Stimulated activated CD4-positive, alpha-beta T cell treated with anti-CD3 and anti-CD28 coated beads, TNF-alpha, amount 100 ng/mL, for 4 hours (primary cell): ENCODE measurements at places on chromosomes 4 and X.

- no peak for DNase-seq
Measured at GRCh38 chrX:67604979-67605703, 61.3 kb downstream of the AR start.

DNA sequence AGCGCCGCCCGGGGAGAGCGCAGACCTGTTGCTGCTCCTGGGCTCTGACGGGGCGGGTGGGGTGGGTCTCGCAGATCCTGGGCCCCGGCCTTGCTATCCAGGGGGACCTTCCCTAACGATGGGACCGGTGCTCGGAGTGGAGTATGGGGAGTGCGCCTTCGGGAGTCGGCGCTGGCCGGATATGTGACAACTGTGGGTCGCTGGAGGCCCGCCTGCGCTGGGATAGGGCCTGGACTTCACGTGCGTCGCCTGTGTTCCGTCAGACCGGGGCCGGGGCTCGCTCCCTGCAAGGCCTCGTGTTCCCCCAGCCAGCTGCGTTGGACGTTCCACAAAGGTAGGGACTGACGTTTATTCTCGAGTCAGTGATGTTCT, 1.3 kb downstream of the TBL1X start:
- DNase-seq: no peak

- DNase-seq: no peak
Measured at GRCh38 chr4:48692897-48693296, 87.2 kb downstream of the FRYL start.

DNA sequence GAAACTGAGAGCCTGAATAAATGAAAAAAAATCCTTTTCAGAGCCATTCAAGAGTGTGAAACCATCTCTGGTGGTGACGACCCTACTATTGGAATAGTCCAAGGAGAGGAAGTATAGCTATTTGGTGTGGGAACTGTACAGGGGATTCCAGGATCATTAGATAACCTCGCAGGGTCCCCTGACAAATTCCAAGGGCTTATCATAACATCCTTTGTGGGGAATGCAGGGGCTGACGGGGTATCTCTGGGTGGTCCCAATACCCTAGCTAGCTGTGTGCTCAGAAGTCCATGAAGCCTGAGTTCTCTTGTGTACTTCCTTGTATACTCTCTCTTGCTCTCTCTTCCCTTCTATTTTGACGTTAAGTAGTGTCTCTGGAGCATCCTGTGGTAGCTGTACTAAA, 13.8 kb upstream of the PLAC1 start:
- no peak for DNase-seq

GRCh38 chrX:47960406-47960805, 43.4 kb downstream of the ZNF182 start:
- no peak for DNase-seq

GRCh38 chr4:125838924-125839323, 524.2 kb downstream of the FAT4 start:
- DNase-seq: no peak

DNA sequence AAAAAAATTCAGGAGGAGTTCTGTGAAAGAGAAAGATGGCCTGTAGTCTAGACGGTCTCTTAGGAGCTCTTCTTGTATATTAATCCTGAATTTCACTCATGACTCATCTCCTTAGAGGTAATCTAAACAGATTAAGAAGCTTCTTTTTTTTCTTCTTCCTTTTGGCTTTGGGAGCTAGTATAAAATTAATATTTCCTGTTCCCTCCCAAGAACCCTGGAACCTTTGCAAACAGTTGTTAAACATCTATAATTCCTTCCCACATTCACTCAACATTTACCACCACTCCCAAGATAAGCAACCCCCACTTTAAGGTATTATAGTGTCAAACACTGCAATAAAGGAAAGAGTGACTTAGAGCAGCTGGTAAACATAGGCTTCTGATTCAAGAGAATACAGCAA, 146.4 kb upstream of the EDNRA start:
- no peak for DNase-seq

DNA sequence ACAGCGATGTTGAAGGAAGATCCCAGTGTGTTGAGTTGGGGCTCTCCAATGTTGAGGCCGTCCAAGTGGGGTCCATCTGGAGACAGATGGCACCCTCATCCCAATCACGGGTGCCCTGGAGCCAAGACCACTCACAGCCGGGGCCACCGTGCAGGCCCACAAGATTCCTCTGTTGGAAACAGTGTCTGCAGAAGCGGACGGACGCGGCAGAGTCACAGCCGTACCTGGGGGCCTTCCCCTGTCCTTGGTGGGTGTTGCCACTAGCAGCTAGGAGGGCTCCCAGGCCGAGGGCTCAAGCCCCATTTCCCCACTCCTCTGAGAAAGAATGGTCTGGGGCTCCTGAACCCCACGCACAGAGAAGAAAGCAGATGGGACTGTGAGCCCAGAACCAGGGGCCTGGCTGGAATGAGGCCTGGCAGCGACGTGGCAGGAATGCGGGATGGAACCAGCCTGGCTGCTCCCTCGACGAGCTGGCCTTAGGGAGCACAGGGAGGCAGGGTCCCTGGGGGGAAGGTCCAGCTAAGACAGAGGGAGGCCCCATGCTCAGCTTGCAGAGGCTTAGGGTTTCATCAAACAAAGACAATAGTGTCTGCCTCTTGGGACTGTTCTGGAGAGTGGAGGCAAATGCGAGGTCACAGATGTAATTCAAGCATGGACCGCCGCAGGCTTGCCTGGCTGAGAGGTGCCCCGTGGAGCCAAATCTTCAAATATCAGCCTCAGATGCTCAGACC, 228.9 kb downstream of the AFAP1 start:
- DNase-seq: no peak

DNA sequence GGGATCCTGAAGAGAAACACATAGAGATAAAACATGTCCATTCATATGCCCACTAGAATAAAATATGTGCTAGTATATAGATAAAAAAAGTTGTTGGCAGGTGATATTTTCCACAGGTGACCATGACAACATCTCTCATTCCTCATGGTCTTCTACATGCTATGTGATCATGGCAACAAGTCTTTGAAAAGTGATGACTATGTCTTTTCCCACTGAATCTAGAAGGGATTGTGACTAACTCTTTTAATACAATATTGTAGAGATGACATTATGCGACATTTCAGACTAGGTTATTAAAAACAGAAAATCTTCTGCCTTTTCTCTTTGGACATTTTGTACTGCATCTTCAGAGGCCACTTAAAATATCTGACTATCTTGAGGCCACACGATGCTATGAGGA, 126.0 kb upstream of the GABRA2 start:
- no peak for DNase-seq

- no peak for DNase-seq
Measured at GRCh38 chr4:122712782-122713181, 19.7 kb upstream of the BBS12 start.

DNA sequence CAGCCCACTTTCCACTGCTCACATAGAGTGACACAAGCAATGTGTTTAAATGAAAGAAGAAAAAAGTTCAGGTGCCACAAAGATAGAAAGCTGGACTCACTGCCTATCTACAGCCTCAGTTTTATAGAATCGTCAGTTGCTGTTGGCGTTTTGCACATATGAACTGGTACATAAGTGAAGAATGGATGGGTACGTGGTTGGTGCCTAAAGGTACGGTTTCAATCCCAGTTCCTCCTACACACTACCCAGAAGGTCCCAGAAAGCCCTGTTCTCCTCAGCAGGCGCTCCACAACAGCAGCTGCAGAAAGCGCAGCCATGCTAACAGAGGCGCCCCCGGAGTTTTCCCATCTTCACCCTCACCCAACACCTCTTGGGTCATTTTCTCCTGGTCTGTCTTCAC, 23.6 kb downstream of the CHST7 start:
- DNase-seq: no peak

DNA sequence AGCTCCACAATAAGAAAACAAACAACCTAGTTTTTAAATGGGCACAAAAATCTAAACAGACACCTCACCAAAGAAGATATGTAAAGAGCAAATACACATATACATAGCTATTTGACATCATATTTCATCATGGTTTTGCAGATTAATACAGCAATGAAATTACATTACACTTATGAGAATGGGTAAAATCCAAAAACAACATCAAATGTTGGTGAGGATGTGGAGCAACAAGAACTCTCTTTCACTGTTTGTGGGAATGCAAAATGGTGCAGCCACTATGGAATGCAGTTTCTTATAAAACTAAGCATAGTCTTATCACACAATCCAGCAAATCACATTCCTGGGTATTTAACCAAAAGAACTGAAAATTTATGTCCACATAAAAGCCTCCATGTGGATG, 25.0 kb downstream of the TLR6 start:
- DNase-seq: no peak

DNA sequence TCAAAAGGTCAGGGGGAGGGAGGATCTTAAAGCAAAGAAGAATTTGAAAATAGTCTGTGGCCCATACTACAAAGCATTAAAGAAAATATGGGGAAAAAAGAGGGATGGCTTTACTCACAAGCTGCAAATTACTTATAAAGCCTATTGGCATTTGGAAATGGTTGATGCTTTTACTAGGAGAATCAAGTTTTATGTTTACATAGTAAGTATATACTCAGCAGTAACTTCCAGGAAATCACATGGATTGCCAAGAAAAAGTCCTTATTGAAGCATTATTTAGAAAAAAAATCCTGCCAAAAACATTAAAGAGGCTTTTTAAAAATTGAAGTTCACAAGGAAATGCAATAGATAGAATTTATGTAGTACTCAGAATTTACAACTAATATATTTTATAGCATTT, 8.4 kb upstream of the SH3RF1 start:
- DNase-seq: no peak

GRCh38 chrX:68697465-68698125, 50.1 kb downstream of the STARD8 start:
- DNase-seq: no peak

GRCh38 chrX:135416546-135416945, 5.2 kb upstream of the SMIM10L2A start:
- DNase-seq: no peak

- no peak for DNase-seq
Measured at GRCh38 chr4:31016322-31017061, 296.3 kb downstream of the PCDH7 start.

- no peak for DNase-seq
Measured at GRCh38 chrX:111052478-111052877, 43.5 kb upstream of the PAK3 start.
